AG09319 (cell line): ENCODE measurements at places on chromosomes 7 and 10.
A peak's percentile ranks its signal among the peaks of the same experiment; 100 is the strongest.

DNA sequence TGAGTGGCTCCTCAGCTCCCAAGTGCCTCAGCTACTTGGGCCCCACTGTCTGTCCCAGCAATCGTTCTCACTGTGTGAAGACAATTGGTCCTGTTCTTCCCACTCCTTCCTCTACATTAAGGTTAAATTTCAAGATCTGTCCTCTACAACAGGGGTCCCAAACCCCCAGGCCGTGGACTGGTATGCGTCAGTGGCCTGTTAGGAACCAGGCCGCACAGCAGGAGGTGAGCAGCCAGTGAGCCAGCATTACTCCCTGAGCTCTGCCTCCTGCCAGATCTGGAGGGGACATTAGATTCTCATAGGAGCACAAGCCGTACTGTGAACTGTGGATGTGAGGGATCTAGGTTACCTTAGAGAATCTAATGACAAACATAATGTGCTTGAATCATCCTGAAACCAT, 376.9 kb upstream of the FZD8 start:
- DNase-seq, result no peak

DNA sequence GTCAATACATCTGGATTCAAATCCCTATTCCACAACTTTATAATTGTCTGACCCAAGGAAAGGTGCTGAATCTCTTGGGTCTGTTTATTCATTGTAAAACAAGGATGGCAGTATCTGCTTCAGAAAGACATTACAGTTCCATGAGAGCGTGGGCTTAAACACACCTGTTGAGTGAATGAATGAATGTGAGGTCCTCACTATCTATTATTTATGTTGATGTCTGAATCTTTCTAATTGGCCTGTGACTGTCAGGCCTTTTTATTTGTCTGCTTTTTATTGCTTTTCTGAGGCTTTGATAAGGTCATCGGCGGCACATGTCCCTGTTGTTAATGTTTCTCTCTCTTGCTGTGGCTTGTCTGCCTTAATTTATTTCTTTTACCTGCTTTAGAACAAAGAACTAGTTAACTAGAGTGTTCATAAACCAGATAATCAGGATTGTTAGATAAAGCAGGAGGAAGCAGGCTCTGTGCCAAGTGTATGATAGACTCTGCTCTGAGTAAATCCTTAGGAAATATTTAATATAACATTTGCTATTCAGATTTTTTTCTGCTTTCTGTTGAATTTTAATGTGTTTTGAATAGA, 42.3 kb upstream of the CYCS start:
- no peak for DNase-seq

DNA sequence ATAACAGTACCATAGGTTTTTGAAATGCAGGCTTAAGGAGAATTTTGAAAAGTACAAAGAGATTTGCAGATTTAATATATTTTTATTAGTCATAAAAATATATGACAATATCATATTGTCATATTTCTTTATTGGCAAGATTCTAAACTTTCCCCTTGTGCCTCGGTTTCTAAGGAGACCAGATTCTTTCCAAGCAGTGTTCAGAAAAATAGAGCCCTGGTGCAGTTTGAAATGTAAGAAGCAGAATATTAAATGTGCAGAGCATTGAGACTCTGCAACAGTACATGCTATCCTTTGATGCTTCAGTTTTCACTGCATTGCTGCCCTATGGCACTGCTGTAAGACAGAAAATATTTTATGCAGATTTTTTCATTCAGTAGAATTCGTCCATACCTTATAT, 243.2 kb downstream of the CCDC3 start:
- no peak for DNase-seq

DNA sequence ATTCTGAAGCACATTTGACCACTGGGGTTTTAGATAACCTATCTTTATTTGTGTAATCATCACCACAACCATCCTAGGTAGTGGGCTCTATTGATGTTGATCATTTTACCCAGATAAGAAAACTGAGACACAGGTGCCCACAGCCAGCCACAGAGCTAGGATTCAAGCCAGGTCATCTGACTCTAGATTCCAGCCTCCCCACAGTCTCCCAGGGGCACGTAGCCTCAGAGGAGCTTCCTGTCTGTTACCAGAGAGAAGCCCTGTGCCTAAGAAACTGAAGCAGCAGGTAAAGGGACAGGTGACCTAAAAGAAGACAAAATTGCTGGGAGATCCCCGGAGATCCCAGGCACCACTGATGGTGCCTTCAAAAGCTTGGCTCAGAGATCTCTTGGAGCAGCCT, 55.8 kb downstream of the ALOX5 start:
- no peak for DNase-seq

DNA sequence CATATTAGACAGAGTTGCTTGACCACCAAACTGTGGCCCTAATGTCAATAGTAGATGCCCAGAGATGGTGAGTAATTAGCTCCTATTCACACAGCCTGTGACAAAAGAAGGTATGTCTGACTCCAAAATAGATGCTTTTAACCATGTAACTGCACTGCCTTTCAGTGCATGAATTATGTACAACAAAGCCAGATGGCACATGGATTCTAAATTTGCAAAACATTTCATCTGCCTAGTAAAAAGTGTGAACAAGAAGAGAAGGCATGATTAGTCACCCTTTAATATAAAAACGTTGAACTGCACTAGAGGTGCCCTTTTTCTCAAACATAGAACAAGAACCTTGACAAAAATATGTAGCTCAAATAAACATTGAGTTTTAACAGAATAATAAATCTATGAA, 35.5 kb upstream of the PTPRZ1 start:
- DNase-seq, result no peak

DNA sequence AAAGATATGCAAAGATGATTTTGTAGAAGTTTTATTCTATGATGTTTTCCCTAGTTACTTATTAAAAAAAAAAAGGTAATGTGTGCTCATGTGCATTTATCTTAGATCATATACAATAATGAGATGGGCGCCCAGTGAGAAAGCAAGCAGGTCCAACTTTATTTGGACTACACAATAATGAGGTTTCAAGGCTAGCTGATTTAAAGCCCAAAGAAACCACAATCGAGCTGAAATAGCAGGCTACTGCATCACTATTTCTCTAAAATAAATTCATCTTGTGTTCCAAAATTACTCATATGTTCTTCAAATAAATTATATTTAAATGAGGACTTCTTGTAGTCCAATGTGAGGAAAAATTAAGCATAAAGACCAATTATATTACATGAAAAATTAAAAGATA, 110.1 kb downstream of the JMJD1C start:
- DNase-seq, result no peak

DNA sequence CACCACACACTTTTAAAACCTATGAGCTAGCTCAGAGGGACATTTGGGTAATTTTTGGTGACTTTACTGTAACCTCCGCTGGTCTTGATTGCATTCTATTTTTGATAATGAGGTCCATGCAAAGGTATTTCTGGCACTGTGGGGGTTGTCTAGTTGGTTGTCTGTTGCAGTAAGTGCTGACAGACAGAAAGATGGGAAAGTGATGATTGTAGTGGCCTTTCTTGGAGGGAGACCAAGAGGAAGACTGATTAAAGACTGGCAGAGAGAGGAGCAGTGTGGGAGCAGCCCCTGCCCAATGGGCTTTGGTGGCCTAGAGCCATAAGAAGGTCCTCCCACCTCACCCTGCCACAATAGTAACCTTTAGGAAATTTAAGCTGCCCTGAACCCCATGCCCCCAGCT, 173.4 kb upstream of the CTBP2 start:
- no peak for DNase-seq

DNA sequence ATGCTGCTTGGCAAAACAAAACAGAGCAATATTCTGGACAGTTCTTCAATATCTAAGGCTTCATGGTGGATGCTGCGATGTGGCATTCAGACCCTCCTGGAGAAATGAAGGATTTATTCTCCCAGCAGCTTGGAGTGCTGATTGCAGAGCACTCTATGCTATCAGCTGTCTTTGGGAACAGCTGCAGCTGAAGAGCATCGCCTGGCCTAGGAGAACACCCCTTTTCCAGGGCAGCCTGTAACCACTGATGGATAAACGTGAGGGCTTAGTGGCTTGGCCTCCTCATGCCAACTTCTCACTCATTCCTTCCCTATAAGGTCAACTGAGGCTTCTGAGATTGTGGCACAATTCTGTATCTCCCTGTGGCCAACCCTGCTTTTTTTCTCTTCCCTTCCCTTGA, 638.1 kb upstream of the CNTNAP2 start:
- DNase-seq, result no peak

DNA sequence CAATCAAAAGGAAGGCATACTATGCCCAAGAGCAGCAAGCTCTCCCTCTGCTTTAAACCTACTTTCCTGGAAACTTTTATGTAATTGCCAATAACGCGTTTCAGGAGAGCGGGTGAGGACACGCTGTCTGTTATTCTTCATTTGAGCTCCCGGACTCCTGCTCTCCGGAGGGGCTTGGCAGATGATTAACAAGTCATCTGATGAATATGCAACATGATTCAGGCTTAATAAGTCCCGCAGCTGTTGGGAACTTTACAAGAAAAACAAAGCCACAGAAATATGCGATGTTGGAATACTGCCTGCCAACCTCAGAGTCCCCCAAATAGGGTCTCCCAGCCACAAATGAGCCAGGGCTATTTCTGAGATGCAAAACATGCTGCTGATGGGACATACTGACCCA, 348.0 kb downstream of the GPAM start:
- DNase-seq, result no peak

DNA sequence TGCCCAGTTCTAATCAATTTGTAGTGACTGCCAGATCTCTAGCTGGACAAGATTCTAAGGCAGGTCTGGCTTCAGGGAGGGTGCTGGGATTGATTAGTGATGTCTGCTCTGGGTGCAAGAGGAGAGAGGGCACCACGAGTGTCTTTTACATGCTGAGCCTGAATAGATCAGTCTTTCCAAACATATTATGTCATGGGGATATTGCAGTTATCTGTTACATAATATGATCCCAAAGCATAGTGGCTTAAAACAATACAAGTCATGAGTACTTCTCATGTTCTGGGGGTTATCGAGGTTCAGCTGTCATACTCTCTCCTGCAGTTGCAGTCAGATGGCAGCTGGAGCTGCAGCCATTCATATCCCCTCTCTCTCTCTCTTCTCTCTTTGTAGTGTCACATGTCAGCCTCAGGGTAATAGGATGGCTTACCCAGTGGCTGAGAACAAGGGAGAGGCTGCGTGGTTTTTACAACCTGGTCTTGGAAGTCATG, 26.0 kb downstream of the SLC29A3 start:
- no peak for DNase-seq

DNA sequence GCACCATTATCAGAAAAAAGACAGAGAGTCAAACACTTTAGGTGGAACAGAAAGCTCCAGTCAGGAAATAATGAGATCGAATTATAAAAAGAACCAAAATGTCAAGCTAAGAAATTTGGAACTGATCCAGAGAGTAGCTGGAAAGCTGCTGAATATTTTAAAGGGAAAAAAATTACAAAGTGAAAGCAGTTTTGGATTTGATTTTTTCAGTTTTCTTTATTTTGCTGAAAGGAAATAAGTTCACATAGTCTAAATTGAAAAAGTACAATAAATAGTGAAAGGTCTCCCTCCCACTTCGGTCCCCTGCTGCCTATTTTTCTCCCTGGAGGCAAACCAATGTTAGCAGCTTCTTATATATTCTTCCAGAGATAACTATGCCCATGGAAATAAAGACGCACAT, 11.3 kb upstream of the TOMM7 start:
- DNase-seq, result no peak

DNA sequence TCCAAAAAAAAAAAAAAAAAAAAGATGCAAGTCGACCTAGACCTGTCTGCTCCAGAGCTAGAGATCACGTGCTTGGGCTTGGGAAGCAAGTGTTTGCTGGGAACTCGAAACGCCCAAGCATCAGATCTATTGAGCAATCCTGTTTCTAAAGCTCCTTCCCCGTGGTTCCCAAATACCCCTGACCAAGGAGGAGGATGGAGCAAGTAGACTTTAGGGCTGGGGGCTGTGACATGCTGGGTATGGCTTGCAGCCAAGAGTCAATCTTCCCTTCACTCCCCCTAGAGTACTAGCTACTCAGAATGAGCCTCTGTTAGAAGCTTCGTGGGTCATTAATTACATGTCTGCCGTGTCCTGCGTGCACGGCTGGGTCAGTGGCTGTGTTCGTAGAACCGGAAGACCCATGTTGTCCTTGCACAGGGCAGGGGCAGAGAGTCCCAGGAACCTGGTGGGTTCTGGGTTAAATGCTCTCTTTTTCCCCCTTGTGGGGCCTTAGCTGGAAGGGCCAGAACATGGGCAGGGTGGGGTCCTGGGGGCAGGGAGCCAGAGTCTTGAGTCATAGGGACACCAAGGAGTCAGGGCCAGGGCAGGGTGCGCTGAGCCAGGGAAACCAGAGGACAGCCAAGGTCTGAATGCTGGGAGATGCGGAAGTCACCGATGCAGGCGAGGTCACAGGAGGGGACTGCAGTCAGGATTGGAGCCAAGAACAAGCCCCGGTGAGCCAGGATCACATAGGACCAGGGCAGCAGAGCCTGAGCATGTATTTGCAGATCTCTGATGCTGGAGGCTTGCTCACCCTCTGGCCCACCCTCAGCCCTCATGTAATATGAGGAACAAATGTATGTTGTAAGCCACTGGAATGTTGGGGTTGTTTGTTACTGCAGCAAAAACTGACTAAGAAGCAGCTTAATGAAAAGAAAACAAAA, 34.6 kb upstream of the TPST1 start:
- no peak for DNase-seq

- DNase-seq, result no peak
Observed at GRCh38 chr10:100888957-100889356, 23.8 kb upstream of the SLF2 start.

DNA sequence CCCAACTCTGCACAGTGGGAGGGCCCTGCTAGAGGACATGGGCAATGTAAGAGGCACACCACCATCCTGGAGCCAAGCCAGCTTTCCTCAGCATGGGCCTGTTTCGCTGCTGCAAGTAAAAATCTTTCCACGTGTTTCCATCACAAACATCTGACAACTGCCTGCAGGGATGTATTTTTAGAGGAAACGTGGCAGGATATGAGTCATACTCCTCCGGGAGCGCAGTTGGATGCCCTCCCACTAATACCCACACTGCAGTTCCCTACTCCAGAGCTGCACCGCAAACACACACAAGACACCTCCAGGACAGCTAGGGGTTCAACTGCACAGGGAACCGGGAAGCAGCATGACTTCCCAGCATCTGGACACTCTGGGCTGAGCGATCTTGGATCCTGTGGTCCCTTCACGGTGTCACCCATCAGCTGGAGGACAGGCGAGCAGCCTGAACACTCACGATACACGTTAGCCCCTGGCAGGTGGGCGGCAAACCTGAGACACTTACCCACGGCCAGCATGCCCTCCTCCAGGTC, 26.1 kb downstream of the PLAC9 start:
- DNase-seq, result peak; percentile 96

GRCh38 chr10:43202224-43202656, 64.0 kb downstream of the CSGALNACT2 start:
- DNase-seq, result no peak

GRCh38 chr7:158854681-158855081, 1.7 kb upstream of the DYNC2I1 start:
- no peak for DNase-seq

GRCh38 chr10:78568620-78569019, 500.1 kb upstream of the ZMIZ1 start:
- DNase-seq, result no peak
